CD4-positive, alpha-beta T cell treated with Interferon gamma for 1 hour (primary cell): ENCODE measurements at places on chromosomes 5 and 9.

- no peak for DNase-seq
Measured at GRCh38 chr9:133426011-133426410, 3.8 kb downstream of the ADAMTS13 start.

- DNase-seq, result peak; percentile 31
Measured at GRCh38 chr5:163727028-163727427, 221.6 kb downstream of the MAT2B start.

DNA sequence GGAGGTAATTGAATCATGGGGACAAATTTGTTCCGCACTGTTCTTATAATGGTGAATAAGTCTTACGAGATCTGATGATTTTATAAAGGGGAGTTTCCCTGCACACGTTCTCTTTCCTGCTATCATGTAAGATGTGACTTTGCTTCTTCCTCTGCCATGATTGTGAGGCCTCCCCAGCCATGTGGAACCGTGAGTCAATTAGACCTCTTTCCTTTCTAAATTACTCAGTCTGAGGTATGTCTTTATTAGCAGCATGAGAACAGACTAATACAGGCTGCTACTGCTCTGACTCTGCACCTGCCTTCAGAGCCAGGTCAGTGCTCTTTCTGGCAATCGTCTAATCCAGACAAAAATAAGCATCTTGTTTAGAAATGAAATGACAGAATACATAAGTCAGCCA, 479.2 kb upstream of the TUSC1 start:
- DNase-seq, result no peak

GRCh38 chr9:124355039-124355940, 60.0 kb downstream of the PSMB7 start:
- no peak for DNase-seq

- DNase-seq, result no peak
Measured at GRCh38 chr5:157187046-157187754, 6.6 kb downstream of the ITK start.

DNA sequence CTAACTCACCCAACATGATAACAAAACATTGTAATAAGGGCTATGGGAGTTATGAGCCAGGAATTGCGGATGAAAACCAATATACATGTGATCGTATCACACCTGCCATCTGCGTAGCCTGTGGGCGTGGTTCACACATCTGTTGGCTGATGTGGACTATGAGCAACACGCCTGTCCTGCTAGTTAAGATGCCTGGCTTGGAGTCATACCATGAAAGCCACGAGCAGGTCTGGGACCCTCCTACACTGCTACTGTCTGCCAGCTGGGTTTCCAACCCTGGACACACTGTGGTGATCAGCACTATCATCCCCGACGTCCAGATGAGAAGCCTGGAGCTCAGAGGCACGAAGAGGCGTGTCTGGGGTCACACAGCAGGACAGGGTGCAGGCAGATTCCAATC, 40.2 kb downstream of the STK10 start:
- no peak for DNase-seq

DNA sequence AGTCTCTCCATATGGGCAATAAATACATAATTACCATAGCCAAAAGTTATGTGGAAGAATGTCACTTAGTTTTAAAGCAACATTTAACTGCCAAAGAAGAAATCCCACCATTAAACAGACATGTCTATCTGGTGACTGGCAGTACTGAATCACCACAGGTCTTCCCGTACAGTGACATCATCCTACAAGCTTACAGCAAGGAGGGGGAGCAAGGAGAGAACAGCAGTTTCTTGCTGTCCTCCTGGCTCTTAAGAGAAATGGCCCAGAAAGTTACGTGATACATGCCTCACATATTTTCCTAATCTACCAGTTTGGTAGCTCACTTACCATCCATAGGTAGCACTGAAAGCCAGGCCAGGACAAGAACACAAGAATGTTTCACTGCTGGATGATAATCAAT, 671.0 kb downstream of the DMRTA1 start:
- no peak for DNase-seq

DNA sequence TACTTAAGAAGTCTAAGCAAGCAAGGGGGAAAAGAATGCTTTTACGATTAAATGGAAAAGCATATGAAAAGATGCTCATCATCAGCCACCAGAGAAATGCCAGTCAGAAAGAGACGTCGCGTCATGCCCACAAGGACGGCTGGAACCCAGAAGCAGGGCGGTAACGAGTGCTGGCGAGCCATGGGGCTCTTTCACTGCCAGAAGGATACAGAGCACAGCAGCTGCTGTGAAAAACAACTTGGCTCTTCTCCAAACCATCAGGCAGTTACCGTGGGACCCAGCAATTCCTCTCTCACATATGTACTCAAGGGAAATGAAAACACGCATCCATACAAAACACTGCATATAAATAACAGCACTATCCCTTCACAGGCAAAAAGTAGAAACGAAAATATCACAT, 95.5 kb downstream of the CAMSAP1 start:
- no peak for DNase-seq

- no peak for DNase-seq
Measured at GRCh38 chr9:123571240-123571639, 215.2 kb downstream of the CRB2 start.

- no peak for DNase-seq
Measured at GRCh38 chr9:5578018-5578697, 50.7 kb upstream of the RIC1 start.

DNA sequence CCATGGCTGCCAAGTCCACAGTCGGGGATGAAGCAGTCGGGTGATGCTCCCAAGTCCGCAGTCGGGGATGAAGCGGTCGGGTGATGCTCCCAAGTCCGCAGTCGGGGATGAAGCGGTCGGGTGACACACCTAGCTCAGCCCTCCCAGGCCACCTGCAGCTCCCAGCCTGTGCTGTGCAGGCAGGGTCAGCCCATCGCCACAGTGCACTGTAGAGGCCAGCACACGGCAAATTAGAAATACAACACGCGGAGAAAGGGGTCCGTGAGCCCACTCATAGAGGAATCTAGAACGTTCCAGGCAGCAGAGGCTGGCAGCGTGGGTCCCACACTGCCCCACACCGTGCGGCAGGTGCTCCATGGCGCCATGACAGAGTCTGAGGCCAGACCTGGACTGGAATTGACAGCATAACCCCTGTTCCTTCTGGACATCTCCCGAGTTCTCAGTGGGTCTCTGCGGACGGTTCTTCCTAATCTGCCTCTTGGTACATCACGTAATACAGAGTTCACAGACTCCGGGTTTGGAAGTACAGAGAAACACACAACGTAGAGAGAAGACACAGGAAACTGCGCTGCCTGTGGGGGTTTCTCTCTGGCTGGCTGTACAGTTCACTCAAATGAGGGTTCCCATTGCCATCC, 7.7 kb upstream of the EXOC3 start:
- no peak for DNase-seq

DNA sequence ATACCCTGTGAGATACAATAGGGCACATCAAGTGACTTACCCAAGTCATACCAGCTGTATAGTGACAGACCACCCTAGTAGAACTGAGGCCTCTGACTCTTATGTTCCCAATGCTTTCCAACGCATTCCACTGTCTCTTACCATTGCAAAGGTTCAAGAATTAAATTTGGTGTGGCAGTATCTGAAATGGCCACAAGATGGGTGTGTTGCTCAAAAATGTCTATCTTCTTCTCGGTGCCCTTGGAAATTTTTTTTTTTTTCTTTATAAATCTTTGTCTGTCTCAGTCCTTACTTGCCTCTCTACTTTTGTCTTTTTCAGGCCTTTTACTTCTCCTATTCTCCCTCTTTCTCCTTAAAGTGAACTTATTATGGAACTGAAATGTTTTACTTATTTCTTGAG, 48.4 kb downstream of the GPR21 start:
- DNase-seq, result no peak

GRCh38 chr5:149576021-149576420, 5.3 kb upstream of the ARHGEF37 start:
- no peak for DNase-seq

DNA sequence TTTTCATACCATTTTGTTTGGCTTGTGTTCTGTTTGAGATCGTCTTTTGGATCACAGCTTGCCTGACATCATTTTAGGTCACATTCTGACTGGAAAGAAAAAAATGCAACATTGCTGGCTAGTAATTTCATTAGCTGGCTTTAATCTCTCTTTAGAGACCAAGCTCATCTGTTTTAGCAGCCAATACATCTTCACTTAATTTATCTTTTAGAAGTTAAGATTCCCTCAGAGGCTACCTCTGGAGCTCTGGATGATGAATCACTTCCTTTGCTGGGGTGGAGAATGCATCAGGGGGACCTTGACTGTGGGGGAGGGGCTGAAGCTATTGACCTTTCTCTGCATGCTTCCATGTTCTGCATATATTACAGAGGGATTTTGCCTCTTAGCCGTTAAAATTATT, 181.5 kb upstream of the OTULINL start:
- no peak for DNase-seq

- DNase-seq, result no peak
Measured at GRCh38 chr5:54254482-54255198, 55.7 kb downstream of the ARL15 start.

DNA sequence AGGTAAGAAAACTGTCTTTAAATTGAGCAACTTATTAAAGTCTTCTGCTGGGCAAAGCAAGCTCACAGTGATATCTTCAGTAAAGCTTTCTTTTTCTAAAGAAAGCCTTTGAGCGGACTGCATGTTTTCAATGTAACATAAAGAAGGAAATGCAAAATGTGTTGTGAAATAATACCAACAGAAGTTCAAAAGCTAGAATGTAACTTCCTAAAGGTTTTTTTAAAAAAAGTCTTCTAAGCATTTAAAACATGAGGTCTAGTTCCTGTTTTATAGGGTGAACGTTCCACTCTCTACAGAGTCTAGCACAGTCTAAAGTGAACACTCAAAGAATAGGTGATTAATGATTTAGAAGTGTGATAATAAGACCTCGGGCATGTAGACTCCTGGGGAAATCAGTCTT, 62.9 kb downstream of the DENND1A start:
- no peak for DNase-seq

GRCh38 chr5:55577353-55578060, 42.7 kb upstream of the PLPP1 start:
- DNase-seq, result no peak

DNA sequence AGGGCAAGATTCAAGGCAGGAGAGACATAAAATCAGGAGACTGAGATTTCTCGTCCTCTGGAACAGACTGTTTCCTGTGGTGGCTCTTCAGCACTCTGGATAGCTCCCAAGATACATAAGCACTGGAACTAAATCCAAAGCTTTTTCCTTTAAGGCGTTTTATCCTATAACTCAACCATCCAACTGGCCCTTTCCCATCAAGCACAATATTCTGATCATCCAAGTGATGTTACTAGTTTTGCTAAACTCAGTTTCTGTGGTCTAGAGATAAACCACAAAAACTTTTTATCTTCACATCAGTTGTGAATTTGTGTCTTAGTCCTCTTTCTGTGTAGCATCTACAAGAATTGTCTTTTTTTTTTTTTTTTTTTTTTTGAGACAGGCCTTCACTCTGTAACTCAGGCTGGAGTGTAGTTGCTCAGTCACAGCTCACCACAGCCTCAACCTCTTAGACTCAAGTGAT, 299.4 kb downstream of the COX7C start:
- no peak for DNase-seq

DNA sequence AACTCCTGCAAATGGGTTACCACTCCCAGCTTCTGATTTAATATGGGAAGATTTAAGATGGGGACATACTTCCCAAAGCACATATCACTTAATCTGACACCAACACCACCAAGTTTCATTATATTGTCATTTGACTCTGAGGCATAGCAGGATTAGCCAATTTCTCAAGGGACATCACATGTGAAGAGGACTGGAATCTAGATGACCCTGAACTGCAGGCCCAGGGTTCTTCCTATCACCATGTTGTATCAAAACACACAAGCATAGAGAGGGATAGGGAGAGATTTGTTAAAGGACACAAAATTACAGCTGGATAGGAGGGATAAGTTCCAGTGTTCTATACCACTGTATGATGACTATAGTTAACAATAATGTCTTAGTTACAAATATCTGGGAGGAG, 168.3 kb upstream of the PPP2R2B start:
- no peak for DNase-seq
